ENCODE measurements at places on chromosomes 1 and 21.
A peak's percentile ranks its signal among the peaks of the same experiment; 100 is the strongest.

DNA sequence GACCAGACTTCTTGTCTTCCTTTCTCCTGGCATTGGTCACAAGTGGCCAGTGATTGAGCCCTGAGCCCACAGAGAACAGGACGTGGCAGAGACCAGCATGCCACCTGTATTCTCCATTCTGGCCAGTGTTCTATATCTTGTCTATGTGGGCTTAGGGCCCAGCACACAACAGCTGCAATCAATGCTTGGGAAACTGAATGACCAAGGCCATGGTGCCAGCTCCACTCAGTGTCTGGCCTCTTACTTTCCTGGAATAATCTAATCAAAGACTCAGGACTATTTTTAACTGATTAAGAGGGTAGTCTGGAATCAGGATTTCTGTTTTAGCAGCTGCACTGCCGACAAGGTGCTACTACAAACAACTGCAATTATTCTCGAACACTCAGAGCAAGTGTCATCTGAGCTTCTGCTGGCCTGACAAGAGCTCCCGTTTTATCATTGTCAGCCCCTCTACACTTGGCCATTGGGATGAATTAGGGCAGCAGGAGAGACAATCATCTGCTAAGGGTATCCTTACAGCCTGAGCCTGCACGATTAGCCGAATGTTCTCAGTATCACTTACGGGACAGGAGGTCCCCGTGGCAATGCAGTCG, 74.4 kb upstream of the GRIK3 start:
- no peak for DNase-seq

GRCh38 chr1:73914951-73915350, 283.0 kb downstream of the LRRIQ3 start:
- no peak for DNase-seq

- DNase-seq = no peak
Observed at GRCh38 chr1:101282314-101283038, 45.7 kb downstream of the S1PR1 start.

GRCh38 chr1:94658221-94658620, 116.7 kb upstream of the F3 start:
- no peak for DNase-seq

DNA sequence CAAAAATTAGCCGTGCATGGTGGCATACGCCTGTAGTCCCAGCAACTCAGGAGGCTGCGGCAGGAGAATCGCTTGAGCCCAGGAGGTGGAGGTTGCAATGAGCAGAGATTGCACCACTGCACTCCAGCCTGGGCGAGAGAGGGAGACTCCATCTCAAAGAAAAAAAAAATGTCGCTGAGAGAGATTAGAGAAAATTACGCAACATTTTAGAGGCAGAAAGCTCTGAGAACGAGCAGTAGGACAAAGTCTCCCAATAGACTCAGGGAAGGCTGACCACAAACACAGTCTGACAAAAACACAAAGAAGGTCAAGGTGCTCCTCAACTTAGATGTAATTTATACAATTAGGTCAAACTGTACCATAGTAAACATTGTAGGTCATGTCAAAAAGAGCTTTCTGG, 367.6 kb upstream of the ZRANB2 start:
- DNase-seq = no peak

- DNase-seq = no peak
Observed at GRCh38 chr21:26513212-26513611, 59.9 kb downstream of the CYYR1 start.

DNA sequence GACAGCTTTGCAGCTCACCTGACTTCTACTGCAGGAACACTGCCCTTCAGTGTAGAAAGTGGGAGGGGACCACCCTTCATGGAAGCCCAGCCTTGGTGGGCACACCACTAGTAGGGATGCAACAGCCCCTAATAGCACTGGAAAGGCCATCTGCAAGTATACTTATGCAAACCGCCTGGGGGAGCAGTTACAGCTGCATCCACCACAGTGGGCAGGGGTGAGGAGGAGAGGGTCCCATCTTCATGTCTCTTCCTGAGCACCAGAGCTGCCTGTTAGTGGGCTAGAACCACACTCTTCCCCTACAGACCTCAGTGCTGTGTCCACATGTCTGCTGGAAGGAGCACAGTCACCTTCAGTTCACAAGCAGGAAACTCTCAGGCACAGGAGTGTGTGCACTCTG, 66.2 kb upstream of the LHX8 start:
- no peak for DNase-seq

- no peak for DNase-seq
Observed at GRCh38 chr21:38420140-38420539, 78.1 kb downstream of the ERG start.

- DNase-seq = no peak
Observed at GRCh38 chr1:81477710-81478109, 323.0 kb upstream of the ADGRL2 start.

DNA sequence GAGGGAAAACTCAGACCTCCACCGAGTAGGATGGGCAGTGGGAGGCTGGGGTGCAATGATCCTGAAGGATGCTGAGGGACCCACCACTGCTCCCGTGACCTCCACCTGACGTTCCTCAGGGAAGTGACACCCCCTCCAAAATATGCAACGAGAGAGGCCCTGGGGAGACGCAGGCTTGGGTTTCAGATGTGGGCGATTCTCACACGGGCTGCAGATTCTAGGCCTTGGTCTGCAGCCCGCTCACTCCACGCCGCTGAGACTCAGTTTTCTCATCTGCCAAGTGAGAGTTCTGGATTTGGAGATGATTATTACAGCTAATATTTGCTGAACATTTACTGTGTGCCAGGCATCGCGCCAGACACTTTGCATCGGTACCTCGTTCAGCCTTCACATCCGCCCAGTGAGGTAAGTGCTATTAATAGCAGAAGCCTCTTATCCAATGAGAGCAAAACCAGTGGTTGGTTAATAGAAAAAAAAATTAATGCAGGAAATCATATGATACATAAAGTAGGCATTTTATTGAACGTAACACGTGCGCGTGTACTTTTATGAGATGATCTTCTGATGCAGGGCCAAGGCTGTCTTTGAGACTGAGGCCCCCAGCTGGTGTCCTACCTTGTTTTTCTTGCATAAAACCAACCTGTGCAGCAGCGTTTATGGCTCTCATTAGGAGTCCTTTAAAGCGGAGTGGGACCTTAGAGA, 102.0 kb upstream of the RUNX3 start:
- DNase-seq = peak; percentile 71

- no peak for DNase-seq
Observed at GRCh38 chr1:167704715-167705114, 17.1 kb upstream of the MPZL1 start.

DNA sequence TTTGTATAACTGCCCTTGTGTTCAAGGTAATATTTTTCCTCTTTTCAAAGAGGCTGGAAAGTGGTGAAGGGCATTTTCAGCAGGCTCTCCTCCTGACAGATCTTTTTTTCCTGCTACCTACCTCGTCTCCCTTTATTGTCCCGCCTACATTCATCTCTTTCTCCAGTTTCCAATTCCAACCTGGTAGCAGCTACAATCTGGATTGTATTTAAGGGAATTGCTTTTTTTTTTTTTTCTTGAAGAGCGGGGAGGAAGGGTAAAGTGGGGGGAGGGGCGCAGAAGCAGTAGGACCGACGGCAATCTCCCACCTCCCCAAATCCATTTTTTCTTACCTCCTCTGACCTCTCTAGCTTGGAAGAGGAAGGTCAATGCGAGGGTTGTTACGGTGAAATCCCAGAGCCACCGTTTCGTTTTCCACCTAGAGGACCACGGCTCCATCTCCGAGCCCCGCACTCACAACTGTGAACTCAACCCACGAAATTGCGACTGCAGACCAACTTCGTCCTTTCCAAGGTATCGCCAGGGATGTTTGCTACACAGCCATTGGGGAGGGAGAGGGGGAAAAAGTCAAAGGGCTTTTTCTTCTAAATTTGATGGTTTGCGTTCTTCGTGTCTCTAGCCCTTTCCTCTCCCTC, 464 bp downstream of the COL11A1 start:
- DNase-seq = no peak

DNA sequence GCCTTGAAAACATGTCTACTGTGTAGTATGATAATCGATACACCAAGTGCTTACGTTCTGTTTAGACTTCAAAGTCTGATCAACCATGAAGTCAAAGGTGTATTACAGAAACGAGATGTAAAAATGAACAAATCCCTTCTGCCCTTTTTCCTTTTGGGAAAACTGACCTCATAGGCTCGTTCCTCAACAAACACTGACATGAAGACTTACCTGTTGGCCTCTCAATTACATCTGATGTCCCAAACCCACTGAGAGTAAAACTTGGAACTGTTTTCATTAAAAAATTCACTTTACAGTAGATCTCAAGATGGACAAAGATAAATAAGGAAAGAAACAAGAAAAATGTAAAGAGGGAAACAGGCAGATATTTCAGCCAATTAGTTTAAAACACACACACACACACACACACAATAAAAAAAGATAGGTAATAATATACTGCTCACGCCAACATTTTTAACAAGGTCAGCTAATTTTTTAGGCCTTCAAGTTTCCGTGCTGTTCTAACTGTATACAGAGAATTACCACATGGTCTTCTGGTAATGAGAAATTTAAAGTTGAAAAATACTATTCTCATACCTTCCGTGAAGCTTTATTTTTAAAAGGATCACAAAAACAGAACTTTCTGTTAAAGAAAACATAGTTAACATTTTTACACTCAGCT, 2.1 kb downstream of the HMGN1 start:
- DNase-seq = no peak

Measured in GM10248 (cell line).